Mammary epithelial cell (primary cell): ENCODE measurements at places on chromosomes 4 and X. TPM values are rescaled to one million over a fixed set of nuclear protein-coding genes. Genes with fewer than 3 reads are reported as not detected.

GRCh38 chrX:431492-432111, 44.9 kb upstream of the PPP2R3B start:
- no peak for DNase-seq

GRCh38 chr4:185677637-185678314, 134.2 kb downstream of the SORBS2 start:
- DNase-seq, result no peak

DNA sequence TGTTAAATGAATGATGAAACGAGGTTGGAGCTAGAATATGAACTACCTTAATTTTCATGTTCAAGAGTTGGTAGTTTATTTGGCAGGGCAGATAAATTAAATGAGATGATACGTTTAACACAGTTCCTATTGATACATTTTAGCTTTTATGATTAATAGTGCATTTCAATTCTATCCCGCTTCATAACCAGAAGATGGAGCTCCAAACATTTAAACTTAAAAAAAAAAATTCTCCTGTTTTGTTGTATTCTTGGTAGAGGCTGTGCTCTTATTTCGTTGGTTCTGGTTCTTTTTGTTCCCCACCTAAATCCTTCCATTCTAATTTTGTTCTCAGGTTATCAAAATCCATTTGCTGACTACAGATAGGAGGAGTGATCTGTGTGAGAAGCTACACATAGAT, 71.8 kb upstream of the PTPN13 start:
- no peak for DNase-seq

SSX1 gene
- not detected for polyA plus RNA-seq

DNA sequence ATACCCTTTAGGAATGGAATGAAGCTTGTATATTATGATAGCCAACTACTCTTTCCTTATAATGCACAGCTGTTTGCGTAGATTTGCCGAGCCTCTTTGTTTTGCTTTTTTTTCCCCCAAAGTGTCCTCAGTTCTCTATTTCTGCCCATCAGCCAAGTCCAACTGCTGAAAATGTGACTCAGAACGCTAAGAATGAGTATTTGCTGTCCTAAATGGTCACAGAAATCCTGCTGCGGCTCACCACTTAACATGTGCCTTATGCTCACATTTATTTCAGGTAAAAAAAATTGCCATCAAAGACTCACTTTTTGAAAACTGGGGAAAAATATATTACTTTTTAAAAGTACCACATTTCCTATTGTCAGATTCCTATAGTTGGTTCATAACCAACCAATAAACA, 36.9 kb downstream of the GABRA4 start:
- no peak for DNase-seq

DNA sequence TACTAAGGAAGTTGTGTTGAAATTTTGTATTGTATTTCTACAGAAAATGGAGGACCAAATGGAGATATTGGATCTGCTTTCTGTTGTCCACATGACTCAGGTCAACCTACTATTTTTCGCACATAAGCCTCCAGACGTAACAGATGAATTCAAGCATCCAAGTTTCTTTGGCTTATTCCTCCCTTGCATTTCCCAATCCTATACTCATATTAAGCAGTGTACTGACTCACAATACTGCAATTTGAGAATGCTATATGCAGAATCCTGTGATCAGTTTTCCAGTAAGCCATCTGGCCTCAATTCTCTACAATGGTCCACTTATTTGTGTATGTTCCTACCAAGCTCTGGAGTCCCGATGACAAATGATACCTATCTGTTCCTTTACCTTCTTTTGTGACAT, 75.7 kb downstream of the ASB9 start:
- DNase-seq, result no peak

OPN1MW gene
- polyA plus RNA-seq, result not detected

LANCL3 gene
- polyA plus RNA-seq, result 1.2 TPM

DNA sequence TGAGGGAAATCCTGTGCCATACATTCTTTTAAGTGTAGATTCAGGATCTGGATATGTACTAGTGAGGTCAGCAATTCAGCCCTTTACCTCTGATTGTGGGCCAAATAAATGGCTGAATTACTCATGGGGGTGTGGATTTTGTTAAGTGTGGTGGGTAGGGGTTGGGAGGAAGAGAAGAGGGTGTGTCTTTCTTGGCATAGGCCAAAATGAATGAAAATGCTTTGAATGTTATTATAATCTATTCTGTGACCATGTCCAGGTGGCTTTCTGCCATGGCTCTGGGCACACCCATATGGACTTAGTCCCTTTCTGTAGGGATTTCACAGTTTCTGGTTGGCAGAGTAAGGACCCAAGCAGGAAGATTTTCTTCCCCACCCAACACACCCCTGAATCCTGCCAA, 244.3 kb downstream of the CBR4 start:
- DNase-seq, result peak; percentile 75
